ENCODE measurements at places on chromosomes 11 and 22.

DNA sequence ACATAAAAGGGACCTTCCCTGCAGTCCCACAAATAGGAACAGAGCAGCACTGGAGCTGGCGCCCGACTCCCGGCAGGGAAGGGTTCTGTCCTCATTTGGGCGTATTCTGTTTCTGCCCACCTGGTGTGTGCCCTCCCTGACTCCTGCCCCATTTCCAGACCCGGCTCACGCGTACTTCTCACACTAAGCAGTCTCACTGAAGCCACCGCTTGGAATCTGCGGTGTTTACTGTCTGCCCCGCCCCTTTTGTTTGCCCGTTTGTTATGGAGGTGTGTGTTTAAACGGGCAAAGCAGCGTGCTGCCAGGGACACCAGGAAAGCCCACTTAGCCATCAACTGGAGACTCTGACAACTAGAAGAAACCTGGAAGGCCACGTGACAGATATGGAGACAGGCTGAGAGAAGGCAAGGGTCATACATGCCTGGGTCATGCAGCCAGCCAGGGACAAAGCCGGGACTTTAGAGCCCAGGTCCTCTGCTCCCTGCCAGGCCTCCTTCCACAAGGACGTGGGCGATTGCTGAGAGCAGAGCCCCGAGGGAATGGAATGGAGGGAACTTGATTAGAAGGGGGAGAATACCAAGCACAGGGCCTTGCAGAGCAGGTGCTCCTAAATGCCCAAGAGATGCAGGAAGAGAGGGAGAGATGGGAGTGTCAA lies 8.7 kb upstream of the EFCAB6 start:
- DNase-seq: no peak

DNA sequence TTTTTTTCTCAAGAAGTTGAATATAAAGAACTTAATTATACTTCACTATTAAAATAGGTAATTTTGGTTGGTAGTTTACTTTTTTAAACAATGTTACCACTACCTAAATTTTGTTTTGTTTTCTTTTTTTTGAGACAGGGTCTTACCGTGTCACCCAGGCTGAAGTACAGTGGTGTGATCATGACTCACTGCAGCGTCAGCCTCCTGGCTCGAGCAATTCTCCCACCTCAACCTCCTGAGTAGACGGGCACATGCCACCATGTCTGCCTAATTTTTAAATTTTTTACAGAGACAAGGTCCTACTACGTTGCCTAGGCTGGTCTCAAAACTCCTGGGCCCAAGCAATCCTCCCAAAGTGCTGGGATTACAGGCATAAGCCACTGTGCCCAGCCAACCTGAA lies 17.6 kb downstream of the SPCS2 start:
- no peak for DNase-seq

DNA sequence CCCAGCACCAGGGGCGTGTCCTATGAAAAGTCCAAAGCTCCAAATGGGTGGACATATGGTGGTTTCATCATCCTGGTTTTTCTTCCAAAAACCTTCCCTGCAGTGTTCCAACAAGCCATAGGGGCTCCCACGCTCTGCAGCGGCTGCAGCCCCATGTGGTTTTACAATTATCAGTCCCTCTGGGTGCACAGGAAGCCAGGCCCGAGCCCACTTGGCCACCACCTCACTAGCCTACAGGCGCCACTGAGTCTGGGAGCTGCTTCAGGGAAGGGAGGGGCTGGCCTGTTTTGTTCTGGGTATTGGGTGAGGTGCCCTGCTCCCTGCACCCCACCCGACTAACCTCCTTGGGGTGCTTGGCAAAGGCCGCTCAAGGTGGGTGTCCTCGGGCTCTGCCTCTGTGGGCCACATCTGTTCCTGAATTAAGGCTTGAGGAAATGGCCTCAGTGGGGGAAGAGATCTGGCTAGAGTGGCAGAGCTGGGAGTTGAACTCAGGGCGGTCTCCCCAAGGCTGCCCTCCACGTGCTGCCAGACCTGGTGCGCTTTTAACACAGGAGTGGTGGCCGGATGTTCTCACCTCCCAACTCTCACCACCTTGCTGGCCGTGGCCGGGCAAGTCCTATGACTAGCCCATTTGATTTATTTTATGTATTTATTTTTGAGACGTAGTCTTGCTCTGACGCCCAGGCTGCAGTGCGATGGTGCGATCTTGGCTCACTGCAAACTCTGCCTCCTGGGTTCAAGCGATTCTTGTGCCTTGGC lies 5.3 kb upstream of the CDC42BPG start:
- DNase-seq: peak; percentile 90

DNA sequence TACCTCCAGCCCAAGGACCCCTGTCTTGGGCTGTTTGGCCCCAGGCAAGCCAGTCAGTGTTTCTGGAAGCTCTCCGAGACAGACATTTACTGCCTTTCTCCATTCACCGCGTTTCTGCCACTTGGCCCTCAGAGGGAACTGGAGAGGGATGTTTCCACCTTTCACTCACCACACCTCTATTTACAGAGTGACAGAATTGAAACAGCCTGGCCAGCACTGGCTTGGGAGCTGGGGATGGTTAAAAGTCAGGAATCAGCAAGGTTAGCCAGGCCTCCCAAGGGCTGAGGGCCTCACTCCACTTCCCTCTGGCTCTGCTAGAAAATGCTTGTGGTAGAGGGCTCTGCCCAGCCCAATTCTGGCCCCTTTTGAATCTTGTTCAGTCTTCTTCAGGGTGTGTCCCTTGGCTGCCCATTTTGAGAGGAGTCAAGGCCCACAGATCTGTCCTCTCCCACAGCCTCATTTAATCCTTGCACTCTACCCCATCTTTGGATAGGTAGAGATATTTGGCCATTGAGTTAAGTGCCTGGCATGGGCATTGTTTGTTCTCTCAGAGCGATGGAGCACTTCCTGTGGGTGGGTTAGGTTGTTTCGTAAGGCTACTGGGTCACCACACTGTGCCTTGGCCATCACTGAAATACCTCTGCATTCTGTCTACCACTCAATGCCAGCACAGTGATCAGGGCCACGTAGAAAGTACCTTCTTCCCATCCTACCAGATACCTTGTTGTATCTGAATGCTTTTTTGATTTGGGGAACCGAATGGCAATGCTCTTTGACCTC lies 119.2 kb downstream of the MICAL2 start:
- DNase-seq: no peak

DNA sequence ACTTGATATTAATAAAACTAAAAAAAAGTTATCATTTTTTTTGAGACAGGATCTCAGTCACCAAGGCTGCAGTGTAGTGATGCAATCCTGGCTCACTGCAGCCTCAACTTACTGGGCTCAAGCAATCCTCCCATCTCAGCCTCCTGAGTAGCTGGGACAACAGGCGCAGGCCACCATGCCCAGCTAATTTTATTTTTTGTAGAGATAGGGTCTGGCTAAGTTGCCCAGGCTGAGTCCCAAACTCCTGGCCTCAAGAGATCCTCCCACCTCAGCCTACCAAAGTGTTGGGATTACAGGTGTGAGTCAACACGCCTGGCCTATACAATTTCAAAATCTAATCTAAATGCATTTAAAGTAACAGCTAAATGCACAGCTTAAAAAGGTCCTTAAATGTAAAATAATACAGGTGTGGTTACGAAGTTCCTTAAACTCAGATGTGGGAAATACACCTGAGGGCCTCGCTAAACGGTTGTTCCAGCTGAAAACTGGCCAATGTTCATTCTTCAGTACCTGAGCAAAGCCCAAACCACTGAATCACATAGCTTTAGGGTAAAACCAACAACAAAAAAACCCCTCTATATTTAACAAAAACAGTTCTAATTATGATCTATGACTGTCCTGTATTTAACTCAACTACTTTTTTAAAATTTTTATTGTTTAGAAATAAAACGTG lies 11.8 kb downstream of the NAP1L4 start:
- no peak for DNase-seq

DNA sequence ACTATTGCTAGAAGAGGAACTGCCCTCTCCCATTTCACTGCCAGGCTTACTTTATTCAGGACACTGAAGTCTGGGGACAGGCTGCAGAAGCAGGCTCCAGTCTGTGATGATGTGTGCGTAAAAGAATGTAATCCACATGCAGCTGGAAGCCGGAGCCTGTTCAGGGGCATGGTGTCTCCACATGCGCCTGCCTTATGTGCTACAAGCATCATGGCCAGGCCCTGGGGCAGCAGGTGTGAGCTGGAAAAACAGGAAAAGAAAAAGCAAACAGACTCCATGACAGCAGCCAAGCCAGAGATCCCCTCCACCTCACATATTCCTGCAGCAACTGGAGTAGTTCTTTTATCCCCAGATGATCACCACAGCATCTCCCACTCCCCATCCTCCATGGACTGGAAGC lies 33.4 kb downstream of the ARFGAP2 start:
- DNase-seq: no peak

DNA sequence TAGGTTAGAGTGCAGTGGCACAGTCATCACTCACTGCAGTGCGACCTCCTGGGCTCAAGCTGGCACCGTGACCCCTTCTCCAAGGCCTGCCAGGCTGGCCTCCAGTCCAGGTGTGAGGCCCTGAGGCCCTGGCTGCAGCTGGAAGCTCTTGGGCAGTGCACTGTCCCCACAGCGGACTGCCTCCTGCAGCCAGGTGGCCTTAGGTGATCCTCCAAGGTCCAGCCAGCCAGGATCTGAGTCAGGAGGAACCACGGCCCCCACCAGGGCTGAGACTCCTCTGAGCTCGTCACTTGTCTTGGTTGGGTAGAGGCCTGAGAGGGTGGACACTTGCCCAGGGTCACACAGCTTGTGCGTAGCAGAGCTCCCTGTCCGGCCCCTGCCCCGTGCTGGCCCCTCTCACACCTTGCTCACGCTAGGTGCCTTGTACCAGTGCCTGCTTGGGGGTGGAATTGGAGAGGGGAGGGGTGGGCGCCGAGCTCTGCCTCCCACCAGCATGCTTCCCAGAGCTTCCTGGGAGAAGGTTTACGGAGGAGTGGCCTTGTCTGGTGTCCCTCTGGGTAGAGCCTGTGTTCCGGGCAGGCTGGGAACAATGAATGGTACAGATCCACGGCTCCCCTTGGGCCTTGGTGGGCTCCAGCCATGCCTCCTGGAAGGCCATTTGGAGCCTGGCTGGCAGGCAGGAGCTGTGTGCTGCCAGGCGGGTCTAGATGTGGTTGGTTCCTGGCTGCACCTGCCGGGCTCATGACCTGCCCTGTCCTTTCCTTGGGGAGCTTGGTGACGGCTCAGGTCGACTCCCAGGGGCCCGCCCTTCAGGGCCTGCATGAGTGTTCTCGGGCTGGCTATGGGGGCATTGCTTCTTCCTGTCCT lies 20.6 kb downstream of the KCNQ1 start:
- DNase-seq: no peak

DNA sequence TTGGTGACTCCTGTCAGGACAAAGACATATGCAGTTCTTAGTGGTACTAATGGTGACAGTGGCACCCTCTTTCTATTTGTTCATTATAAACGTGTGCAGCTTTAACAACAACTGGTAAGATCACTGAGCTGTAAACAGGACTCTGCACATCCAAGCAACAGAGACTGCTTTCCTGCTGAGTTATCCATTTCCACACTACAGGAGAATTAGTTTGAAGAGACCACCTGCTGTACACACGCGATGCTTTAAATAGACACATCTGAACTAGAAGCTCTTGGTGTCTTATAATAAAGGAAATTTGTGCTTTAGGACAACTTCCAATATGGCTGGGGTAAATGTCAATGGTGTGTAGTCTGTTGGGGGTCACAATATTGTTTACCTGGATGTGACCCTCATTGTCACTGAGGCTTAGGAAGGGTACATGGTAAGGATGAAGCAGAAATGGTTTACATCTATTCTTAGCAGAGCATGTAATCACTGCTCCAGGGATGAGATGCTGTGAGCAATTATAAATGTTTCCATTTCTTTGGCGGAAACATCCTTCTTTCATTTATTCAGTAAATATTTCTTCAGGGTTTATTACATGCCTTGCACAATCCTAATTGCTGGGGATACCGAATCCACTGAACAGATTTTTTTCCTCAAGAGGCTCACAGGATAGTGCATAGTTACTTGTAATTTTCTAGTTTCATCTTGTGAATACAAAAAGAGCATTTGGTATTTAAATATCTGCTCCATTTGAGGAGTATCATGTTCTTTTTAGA lies 354.0 kb upstream of the CCDC90B start:
- DNase-seq: no peak

DNA sequence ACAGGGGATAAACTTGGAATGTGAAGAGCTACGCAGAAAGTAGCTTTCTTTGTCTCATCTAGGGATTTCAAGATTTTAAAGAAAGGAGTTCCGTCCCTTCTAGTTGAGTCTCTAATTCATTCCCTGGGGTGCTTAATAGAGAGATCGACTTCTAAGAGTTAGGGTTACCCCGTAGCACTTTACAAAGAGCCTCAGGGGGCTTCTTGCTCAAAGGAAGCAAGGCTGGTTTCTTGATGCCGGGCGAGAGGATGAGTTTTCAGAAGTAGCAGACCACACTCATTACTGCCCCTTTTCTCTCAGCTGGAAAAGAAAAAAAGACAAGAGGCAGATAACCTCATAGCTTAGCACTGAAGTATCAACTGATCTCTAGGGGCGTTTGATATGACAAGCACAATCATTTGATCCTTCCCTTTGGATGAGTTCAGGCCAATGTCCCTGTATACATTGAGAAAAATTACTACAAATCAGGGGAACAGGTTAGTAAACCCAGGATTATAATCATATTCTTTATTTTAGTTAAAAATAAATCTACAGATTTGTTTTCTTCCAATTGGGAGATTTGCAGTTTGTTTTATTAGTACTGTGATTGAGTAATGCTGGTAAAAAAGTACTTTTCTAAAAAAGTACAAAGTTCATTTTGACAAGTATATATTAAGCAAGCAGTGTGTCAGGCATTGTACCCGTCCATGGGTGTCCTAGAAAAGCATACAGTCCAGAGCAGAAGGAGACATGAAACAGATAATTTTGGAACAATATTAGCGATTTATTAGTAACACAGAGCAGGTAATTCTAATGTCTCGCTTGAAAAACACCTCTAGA lies 18.7 kb downstream of the ELMOD1 start:
- no peak for DNase-seq

GRCh38 chr11:71067753-71068152 lies 184.6 kb downstream of the SHANK2 start:
- no peak for DNase-seq

- DNase-seq: no peak
Observed at GRCh38 chr11:15695096-15695721, 580.5 kb downstream of the INSC start.

DNA sequence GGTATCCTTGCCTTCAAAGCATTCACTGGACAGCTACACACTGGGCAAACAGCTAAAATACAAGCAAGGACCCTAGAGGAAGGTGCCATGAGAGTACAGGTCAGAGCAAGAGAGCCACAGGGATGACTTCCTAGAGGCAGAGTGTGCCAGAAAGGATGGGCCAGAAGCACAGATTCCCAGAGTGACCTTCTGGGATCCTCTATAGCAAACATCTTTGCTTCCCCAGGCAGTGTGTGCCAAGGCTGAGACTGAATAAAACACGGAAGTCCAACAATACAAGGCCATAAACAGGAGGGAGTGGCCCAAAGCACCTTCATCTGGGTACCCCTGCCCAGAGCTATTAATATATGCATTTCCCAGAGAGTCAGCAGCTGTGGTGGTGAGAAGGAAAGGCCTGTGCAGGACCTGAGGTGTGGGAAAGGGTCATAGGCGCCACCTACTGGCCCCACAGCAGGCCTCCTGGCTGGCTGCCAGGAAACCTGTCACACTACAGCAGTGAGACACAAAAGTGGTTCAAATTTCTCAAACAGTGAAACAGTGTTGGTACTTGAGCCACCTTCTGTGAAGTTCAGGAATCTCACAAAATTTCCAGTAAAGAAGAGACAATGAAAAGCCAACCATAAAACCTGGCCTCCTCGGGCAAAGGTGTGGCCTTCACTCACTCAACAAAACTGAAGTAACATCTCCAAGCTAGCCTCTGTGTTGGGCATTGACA lies 20.3 kb downstream of the CLPB start:
- DNase-seq: peak; percentile 67
